Activated CD4-positive, alpha-beta T cell treated with anti-CD3 and anti-CD28 coated beads for 1 hour (primary cell): ENCODE measurements at places on chromosomes 1 and 21.

DNA sequence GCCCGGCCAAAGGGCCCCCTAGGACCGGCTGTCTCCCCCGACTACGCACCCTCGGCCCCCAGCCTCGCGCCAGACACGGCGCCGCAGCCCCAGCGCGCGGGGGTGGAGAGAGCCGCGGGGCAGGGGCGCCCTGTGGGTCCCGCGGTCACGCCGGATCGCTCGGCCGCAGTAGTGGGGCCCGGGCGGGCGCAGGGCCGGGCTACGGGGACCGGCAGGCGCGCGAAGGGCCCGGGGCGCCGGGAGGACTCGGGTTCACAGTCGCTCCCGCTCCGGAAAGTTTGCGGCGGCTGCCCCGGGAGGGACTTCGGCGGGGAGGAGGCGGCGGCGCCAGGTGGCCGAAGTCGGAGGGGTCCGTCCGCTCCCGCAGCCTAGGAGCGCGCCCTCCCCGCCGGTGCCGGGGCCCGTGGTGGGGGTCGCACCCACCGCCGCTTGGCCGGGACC, 7.1 kb upstream of the ZNF669 start:
- DNase-seq = no peak

GRCh38 chr1:218330043-218330623, 15.0 kb upstream of the TGFB2 start:
- no peak for DNase-seq

DNA sequence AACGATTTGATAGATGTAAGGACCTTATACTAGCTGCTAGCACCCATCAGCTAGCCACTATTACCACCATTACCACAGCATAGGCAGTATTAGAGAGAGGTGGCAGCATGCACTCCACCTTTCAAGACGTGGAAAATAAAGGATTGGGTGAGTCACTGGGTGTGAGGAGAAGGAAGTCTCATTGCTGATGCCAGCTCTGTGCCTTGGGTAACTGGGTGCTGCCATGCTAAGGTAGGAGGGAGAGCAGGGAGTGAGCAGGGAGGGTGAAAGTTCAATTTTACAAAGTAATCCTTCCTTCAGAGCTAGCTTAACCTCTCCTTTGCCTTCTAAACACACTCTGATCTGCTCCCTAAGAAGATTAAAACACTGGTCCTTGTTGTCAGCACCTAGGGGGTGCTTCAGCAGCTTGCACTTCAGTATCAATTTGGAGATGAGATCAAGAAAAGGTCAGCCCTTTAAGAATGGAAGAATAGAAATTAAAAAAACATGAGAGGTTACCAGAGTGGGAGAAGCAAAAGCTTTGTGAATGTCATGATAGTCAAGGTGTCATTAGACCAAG, 1.8 kb upstream of the LIN9 start:
- DNase-seq = no peak

- DNase-seq = no peak
Observed at GRCh38 chr1:24918370-24918769, 11.7 kb downstream of the RUNX3 start.

DNA sequence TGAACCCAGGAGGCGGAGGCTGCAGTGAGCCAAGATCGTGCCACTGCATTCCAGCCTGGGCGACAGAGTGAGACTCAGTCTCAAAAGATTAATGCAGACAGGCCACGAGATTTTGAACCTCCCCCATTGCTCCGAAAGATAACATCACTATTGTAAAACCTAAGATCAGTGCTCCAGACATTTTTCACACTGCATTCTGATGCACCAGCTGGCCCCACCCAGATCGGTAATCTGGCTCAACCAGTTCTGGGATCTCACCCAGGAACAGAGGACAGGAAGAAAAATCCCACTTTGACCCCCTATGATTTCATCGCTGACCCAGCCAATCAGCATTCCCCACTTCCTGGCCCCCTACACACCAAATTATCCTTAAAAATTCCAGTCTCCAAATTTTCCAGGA, 10.7 kb upstream of the CSRP1 start:
- no peak for DNase-seq

DNA sequence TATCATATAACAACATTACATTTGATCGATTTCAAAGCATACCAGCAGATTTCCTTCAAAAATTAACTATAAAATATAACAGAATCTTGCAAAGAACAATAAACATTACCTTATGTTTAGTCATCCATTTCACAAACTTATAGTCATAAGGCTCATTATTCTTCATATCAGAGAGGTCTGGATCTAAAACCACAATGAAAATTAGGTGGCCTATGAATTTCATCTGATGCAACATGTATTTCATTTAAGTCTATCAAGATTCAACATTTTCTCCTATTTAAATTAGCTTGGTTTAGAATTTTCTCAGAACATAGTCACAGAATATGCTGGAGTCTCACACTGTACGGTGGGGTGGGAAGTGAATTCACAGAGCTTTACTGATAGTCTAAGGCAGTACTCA, 49.2 kb downstream of the KYAT3 start:
- no peak for DNase-seq

DNA sequence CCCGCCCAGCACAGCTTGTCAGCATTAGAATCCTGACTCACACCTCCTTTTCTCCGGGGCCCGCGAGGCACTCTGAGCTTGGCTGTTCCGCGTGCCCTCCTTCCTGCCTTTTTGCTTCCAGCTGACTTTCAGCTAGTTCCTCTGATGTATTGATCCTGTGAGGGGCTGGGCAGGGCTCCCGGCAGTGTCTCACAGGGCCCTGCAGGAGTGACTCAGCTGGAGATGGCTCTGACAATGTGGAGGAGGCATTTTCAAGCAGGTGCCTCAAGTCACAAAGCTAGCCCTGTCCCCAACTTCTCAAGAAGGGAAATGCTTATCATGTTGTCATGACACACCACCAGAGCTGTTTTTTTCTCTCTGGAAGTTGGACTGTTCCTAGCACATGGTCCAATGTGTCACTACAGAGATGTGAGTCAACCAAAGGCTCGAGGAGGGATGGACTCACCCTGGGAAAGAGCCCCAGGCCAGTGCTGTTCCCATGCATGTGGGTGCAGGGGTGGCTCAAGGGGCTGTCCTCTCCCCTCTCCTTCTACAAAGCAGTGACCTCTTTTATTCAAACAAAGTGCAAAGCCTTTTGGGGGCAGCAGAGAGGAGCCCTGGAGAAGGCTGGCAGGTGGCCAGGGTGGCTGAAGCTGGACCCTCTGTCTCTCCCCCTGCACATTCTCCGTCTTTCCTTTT, 30.6 kb downstream of the SYT6 start:
- DNase-seq = no peak

DNA sequence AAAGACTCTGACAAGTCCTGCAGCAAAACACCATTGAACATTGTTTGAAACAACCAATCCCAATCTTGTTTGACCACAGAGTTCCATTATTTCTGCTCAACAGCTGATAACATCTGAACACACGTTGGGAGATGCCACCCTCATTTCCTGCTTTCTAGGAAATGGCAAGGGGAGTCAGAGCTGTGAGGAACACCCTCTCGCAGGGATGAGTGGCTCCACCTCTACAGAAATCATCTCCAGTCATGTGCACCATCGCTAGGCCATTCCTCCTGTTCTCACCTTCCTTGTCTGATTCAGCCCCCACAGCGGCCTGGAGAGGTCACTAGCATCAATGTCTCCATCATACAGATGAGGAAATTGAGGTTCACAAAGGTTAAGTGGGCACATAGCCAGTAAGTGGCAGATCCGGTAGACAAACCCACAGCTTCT, 22.4 kb upstream of the RUNX3 start:
- no peak for DNase-seq

DNA sequence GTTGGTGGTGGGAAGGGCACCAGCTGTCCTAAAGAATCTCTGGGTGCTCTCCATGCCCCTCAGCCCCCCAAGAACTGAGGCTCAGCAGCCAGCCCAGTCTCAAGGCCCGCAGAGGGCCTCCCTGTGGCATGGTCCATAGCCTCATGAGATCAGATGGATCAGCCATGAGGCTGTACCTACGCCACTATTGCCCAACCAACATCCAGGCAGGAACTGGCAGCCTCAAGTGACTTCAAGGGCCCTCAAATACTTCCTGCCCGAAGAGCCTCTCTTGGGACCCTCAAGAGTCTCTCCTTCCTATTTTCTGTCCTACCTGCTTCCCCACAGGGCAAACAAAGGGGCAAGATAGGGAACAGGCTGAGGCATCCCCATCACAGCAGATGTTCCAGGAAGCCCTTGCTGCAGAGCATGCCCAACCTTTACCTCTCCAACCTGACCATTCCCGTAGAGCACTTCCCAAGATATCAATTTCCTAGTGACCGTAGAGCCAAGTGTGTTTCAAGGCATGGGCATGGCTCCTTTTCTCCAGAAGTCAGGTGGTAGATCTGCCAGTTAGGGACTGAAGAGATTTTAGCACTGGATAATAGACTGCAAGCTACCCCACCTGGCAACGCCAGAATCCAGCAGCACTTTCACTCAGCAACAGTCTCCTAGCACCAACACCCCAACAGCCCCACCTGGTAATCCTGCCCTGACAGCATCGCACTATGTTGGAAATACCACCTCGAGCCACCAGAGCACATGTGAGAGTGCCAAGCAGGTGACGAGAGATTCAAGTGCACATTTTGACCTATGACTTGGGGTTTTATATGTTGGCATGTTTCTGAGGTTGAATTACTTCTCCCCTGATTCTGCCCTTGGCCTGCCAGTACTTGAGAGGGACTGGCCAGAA, 13.7 kb upstream of the MFSD2A start:
- DNase-seq = no peak

DNA sequence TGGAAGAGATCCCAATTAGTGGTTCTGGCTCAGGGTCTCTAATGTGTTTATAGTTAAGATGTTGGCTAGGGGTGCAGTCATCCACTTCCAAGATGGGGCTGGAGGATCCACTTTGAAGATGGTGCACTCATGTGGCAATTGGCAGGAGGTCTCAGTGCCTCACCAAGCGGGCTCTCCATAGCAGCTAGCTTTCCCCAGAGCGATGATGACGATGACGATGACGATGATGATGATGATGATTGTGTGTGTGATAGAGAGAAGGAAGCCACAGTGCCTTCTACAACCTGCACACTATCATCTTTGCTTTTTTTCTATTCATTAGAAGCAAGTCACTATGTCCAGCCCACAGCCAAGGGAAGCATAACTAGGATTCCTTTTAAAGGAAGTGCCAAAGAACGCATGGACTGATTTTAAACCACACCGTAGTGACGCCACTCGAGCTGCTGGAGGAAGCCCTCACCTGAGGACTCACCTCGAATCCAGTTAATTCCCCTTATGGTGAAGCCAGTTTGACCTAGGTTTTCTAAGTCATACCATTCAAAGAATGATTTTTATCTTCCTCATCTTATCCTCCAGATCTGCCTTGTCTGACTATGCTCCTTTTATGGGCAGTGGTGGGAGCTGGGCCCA, 49.4 kb downstream of the SRRM1 start:
- no peak for DNase-seq
